ENCODE measurements at places on chromosomes 16 and 17.

DNA sequence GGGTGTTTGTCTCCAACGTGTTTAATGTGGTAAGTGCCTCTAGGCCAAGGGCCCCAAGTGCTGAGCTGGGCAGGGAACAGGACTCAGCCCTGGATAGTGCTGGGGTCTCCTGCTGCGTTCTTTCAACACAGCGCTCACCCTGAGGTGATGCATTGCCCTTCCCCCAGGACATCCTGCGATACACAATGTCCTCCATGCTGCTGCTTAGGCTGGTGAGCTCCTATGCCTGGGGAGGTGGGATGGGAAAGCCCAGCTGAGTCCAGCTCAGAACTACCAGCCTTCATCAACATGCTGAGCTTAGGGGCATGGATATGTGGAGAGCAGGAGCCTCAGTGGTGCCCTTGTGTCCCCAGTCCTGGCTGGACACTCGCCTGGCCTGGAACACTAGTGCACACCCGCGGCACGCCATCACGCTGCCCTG is 563 bp downstream of the ZACN start:
- no peak for DNase-seq

DNA sequence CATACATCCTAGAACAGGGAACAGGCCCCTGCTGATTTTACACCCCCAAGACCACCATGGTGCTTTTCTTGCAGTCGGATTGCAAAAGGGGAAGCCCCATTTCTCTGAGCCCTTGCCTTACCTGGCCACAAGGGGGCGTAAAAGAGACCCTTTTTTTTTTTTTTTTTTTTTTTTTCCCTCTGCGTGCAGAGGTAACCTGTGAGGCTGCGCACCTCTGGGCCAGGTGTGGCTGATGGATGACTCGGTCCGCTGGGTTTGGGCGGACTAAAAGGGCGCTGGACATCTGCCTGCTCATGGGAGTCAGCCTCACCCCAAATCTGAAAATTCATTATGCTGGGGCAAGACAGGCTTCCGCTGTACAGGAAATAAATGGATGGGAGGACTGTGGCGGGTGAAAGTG is 281.0 kb downstream of the CBLN1 start:
- DNase-seq, result no peak

DNA sequence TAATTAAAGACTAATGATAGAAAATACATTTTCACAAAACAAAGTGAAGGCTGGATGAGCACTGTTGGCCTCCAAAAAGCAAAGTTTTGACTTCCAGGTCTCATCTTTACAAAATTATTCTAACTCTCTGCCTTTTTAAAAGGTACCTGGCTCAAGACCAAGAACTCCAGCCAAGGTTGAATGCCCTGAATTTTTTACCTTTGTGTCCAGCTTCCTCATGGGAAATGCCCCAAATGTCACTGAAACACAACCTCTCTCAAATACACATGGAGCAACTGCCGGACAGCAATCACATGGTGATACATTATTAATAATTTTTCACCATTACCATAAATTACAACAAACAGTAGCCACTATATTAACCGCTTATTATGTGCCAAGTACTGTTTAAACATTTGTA is 32.2 kb downstream of the ADAMTS18 start:
- no peak for DNase-seq

GRCh38 chr16:71911121-71911520 is 15.8 kb downstream of the IST1 start:
- DNase-seq, result no peak

DNA sequence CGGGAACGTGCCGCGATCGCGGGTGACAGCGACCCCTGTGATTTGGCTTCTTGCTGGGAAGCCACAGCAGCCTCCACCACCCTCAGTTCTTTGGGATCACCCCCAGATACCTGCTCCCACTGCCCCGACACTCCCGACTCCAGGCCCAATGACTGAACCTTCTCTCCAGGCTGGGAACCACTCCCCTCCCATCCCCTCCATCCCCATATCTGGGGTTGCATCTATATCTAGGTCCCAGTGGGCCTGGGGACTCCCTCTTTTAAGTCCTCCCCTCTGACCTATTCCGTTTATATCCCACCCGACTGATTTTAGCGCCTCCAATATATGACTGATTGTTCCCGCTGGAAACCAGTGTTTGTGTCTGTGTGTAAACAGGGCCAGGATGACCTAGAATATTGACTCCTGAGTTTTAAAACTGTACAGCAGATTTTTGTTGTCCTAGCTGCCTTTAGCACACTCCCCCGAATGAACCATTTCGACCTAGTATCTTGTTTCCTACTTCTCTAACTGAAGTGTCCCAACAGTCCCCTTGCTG is 667 bp downstream of the PSMD3 start:
- no peak for DNase-seq

DNA sequence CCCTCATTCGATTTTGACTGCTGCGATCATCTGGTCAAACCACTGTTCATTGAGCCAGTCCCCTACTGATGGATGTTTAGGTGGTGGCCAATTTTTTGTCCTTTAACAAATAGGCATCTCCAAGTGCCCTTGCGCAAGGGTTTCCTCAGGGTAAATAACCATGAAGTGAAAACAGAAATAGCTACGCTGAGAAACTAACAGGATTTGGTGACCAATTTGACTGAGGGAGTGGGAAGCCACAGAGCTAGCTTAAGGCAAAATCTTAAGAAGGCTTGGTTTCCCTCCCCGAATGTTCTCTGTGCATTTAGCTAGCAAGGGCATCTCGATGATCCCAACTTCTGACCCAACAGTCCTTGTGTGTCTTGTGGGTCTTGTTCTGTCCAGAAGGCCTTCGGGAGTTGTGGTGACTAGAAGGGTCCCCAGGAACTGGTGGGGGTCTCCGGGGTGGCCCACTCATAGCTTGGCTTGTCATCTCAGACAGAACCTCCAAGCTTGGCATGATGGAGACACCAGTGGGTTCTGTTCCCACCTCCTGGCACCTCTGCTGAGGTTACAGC is 117.2 kb downstream of the SOCS1 start:
- no peak for DNase-seq

DNA sequence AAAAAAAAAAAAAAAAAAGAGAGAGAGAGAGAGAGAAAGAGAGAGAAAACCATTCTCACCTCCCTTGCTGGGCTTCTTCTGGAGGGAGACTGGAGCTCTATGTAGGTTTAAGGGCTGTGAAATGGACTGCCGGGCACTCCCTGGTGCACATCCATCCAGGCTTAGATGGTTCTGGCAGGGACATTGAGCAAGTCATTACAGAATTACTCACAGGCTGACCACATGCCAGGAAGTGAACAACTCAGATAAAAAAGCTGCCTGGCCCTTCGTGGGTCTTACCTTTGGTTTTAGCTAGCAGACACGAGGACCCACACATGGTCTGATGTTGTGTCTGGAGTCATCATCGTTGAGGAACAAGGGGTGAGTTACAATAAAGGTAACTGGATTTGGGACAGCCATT is 847.4 kb upstream of the EEF2KMT start:
- no peak for DNase-seq

GRCh38 chr16:714558-715476 is at the start of gene METRN:
METRN (plus strand) TSS chr16:715118; CDS start chr16:715290, 172 bp downstream.
- DNase-seq, result peak; percentile 69

DNA sequence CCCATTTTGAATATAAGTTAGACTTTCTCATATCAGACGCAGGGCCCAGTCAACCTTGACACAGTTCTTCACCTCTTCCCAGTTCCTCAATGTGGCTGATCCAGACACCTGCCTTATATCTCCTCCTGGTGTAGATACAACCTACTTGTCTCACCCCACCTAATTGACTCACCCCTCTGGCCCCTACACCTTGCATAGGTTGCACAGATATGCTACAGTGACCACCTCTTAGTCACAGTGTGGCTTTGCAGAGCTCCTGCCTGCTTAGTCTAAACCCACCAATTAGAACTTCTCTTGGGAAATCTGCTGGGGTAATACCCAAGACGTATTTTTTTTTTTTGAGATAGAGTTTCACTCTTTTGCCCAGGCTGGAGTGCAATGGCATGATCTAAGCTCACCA is 16.8 kb downstream of the CHP2 start:
- DNase-seq, result no peak

DNA sequence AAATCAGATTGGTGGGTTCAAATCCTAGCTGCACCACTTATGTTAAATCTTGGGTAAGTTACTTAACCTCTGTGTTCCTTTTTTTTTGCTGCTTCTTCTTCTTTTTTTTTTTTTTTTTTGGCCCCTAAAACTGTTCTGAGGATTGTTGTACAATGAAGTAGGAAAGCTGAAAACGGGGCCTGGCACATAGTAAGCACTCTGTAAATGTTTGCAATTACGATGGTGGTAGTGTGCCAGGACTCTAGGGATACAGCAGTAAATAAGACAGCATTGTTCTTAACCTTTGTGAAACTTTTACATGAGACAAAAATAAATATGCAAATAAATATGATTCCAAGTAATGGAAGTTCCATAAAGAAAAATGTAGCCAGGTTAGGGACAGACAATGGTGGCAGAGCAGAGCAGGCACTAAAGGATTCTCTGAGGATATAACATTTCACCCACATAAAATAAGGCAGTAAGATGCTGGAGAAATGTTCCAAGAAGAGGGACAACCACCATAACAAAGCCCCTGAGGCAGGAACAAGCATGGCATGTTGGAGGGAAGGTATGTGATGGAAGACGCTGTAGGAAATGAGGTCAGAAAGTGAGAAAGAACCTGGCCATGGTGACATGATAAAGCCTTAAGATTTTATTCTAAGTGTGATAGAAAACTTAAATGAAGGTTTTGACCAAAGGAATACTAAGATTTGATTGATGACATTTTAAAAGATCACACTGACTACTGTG is 127.3 kb downstream of the NLK start:
- DNase-seq, result no peak

- DNase-seq, result peak; percentile 36
These were observed 727 bp upstream of the TENT4B start for GRCh38 chr16:50152351-50152806.

- no peak for DNase-seq
These were observed 1.9 kb upstream of the TBC1D10B start for GRCh38 chr16:30372038-30372712.

DNA sequence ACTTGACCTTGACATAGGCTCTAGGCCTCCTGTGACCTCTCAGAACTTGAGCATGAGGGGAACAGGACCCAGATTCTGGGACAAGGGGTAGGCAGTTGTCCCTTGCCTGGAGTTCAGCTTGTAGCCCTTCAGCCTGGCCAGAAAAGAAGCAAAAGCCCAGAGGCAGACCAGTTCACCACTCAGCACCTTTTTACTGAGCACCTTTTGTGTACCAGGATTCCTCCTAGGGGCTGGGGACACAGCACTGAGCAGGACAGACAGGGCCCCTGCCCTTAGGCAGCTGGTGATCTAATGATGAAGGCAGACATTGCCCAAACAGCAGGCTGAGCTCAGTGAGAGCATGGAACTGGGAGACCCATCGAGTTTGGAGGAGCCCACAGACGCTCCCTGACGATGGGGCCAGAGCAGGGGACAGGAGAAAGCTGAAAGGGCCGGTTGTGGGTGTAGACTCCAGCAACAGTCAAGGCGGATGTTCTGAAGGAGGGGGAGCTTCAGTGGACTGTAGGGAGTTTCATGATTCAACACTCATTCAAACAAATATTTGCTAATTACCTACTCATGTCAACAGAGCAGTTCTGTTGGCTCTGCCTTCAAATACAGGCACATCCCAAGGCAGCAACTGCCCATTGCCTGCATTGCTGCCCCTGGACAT is 32.0 kb downstream of the SBK1 start:
- DNase-seq, result no peak

- no peak for DNase-seq
These were observed 1.7 kb upstream of the STAT5A start for GRCh38 chr17:42286411-42287221.

- no peak for DNase-seq
These were observed 80.4 kb downstream of the MRM3 start for GRCh38 chr17:862582-862981.

GRCh38 chr17:59620064-59620359 is 317 bp downstream of the CLTC start:
- DNase-seq, result no peak

DNA sequence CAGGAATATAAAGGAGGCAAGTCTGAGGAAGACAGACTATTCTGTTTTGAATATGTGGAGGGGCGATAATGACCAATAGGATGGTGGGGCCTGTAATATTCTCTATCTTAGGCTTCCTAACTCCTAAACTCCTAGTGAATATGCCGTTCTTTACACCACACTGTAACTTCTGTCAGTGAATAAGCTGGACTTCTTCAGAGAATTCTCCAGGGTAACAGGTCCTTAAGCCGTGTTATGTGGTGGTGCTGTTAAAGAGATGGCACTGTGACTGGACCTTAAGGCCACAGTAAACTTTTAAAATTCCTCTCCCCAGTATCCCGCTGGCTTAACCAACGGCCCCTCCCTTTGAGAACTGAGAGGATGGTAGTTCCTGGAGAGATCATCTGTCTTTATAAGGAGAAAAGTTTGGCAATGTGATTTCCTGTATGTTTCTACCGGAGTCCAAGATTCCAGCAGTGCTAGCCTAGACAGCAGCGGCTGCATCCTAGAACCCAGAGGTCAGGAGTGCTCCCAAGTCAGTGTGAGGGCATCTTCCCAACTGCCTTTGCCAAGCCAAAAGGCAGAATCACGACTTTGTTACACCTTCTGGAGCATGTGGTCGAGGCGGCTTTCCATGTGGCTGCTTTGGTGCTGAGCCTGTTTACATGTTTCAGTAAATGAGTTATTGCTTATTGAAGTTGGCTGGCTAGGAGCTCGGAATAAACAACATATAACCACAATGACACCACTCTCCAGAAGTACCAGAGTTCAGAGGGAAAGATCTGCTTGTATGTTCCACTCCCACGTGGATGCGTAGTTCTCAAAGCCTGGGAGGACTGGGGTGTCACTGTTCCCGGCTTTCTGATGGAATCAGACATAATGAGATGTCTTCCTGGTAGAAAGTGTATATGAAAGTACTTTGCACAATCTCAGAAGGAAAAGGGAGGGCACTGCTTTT is 41.0 kb downstream of the TUBD1 start:
- DNase-seq, result no peak

DNA sequence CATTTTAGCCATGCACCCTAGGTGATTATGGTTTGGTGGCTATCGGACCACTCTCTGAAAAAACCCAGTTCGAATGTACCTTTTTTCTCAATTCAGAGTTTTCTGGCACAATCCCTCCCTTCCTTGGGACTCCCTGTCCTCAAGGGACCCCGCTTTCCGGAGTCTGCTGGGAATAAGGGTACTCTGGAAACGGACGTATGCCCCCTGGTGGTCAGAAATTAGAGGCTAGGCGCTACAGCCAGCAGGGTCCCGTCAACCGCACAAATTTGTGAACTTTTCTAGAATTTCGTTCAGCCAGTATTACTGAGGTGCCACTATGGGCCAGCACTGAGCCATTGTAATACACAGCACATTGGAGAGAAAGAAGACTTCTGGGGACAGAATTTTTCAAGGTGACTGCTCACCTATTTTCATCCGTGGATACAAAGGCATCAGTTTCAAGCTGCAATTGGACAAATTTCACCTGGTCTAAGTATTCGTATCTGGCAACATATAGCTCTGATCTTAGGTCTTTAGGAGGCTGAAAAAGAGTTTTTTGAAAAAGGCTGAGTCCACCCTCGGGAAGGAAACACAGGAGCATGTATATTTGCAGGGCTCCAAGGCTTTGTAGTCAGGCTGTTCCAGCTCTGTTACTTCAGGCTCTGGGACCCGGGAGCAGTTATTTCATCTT is 27.1 kb upstream of the CRYBA1 start:
- DNase-seq, result peak; percentile 49

Data from activated naive CD4-positive, alpha-beta T cell (primary cell).